Fibroblast of villous mesenchyme (primary cell): ENCODE measurements at places on chromosomes 1 and 21. TPM values are rescaled to one million over a fixed set of nuclear protein-coding genes. Genes with fewer than 3 reads are reported as not detected.

GRCh38 chr1:153566414-153567371 lies 1.0 kb upstream of the S100A2 start:
- DNase-seq, result peak; percentile 99

The SLC2A5 gene
- total RNA-seq, result 0.97 and 2.2 TPM in 2 replicates

- no peak for DNase-seq
These were observed 11.6 kb downstream of the SLC6A17 start for GRCh38 chr1:110161849-110162248.

GRCh38 chr1:114122941-114123618 lies 30.6 kb downstream of the SYT6 start:
- DNase-seq, result no peak

DNA sequence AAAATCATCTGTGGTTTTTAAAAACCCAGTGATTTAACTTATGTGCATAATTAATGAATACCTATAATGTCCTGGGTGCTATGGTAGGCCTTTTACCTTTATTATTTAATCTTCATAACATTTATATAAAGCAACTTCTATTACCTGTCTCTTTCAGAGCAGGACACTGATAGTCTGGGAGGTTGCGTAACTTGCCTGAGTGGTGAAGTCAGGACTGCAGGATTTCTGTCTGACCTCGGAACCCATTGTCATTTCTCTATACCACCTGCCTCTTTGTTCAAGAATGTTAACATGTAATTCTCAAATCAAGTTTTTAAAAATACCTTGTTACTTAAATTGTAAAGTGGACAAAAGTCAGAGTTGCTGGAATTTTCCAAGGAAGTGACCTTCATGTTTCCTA lies 41.0 kb upstream of the BACH1 start:
- DNase-seq, result no peak

DNA sequence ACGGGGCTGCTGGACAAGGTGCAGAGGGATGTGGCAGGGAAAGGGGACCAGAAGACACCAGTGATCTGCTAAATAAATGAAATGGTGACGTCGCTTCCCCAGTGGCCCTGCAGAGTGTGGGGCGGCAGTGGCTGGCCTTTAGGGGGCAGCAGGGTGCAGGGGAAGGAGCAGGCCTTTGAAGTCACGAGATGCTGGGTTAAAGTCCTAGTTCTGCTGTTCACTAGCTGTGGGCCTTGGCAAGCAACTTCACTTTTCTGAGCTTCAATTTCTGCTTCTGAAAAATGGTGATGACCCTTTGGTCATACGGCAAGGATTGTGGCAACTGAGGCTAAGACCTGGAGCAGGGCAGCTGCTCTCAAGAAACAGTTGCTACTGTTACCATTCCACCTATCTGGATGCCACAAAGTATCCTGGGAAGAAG lies 9.2 kb upstream of the GALE start:
- peak; percentile 70 for DNase-seq

The HES2 gene
- 0.43 TPM in 1 of 2 replicates, not detected in the other for total RNA-seq

GRCh38 chr1:110433213-110433612 lies 17.7 kb upstream of the PROK1 start:
- DNase-seq, result no peak

- peak; percentile 77 for DNase-seq
These were observed 19.3 kb downstream of the F3 start for GRCh38 chr1:94522304-94522703.

DNA sequence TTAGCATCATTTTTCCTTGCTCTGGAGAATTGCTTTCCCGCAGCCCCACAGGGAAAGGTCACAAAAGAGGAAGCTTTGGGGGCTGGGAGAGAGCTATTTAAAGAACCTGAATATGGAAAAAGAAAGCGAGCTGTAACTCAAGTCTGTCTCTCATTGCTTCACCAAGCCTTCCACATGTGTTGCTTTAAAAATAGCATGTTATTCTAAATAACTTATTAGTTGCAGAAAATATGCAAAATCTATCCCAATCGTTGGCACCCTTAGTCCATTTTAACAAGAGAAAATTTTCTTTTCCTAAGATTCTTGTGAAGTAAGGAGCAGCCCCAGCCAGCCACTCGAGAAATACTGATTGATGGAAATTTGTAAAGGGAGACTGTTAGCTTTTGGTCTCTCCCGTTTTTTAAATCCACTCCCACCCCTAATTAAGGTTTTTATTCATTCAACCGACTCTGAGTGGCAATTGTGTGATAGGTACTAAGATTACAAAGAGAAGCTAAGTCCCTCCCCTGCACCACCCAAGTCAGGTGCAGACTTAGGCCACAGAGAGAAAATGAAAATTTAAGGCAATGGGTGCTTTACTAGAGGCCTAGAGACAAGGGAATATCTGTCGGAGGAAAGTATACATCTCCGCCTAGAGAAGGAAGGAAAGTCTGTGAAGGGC lies 802 bp downstream of the CYP4X1 start:
- no peak for DNase-seq

The NR0B2 gene
- total RNA-seq, result not detected in 2 replicates

DNA sequence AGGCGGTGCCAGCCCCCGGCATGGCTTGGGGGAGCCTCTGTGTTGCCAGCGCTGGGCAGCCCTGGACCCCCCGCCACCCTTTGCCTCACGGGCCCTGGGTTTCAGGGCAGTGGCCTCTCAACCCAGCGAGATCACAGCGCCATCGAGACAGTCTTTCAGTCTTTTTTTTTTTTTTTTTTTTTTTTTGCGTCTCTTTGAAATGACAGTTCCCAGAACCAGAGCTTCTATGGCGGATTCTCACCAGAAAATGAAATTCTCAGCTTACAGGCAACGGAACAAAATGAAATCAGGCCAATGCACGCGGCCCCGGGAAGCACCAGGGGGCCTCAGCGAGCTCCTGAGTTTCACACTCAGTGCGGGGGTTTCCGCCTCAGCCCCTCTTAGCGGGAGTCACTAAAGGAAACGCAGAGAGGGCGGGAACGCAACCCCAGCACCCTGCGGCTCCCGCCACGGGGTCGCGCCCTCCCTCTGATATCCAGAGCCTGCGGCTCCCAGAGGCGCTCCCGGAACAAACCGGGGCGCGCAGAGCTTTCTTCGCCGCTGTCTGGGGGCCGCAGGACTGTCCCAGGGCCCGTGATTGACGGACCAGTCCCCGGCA lies 8.0 kb upstream of the COL6A1 start:
- peak; percentile 93 for DNase-seq

DNA sequence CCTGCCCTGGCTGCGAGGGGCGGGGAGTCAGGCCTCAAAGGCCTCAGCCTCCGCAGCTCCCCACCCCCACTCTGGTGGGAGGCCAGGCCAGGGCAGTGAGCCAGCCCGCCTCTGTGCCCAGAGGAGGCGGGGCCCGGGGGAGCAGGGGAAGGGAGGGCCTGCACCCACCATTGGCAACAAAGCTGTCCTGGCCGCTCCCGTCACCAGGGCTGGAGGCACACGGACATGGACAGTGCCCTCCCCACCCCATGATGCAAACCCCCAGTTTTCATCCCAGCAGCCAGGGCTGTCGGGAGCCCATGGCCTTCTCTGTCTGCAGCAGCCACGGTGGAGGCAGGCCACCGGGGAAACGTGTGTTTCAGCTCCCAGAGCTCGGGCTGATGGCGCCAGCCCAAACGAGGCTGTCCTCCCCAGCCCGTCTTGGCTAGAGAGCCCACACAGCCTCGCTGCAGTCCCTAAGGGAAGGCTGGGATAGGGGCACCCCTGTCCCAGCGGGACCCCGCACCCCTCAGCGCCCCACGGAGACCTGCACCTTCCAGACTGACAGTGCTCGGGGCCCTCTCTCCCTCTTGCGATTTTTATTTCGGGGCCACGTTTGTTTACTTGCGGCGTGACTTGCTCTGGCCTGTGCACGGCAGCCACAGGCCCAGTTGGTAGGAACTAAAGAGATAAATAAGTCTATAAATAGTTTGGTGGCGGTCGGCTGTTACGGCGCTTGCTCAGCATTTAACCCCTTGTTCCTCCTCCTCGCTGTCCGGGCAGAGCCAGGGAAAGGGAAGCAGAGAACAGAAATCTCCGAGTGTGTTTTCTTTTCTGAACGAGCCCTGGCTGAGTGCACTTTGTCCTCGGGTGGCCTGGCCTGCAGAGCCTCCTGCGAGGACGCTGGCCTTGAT lies 101.8 kb downstream of the PRDM16 start:
- DNase-seq, result peak; percentile 12

GRCh38 chr1:113780374-113781146 lies 21.3 kb upstream of the PHTF1 start:
- DNase-seq, result peak; percentile 89

The PGBD2 gene
- 3.9 and 7.8 TPM in 2 replicates for total RNA-seq
